ENCODE measurements at places on chromosomes 2 and 18.

GRCh38 chr18:49788327-49788898 lies 24.9 kb downstream of the ACAA2 start:
- DNase-seq = no peak

DNA sequence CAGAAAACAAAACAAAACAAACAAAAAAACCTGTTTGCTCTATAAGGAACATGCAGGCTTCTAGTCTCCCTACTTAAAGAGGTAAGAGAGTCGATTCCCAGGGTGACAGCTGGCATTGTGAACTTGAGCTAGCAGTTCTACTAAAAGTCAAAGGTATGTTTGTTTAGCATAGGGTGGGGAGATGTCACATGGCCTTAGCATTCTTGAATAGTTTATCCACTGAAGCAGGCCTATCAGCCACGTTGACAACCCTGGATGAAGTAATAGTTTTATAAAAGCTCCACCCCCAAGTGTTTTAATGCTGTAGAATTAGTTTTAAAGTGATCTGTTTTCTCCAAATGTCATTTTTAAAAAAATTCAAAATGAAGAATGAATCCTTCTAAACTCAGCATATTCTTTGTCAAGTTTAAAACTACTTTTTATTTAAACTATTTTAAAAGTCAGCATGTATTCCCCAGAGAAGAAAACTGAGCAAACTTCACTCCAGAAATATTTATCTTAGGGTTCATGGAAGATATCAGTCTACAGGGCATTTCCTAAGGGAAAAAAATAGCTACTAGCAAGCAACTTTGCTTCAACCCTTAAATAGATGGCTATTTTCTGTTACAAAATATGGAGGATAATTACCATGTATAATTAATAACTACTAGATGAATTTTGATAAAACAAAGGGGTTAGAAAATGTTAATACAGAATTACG lies 1.7 kb downstream of the MYOM1 start:
- no peak for DNase-seq

GRCh38 chr2:18889565-18890332 lies 300.4 kb upstream of the NT5C1B start:
- no peak for DNase-seq

DNA sequence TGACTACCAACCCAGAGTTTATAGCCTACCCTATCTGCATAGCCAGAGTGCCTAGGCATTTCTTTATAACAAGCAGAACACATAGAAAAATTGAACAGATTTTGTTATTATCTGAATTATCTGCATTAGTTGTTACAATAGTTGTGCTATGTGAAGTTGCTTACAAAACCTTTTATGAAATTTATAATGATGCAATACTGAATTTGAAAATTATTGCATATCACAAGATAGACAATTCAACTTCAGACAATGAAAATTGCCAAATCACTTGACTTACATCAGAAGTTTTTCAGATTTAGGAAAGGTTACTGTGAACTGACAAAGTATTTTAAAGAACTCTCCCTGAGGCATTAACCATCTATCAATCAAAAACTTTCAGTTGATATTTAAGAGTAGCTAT lies 437.9 kb upstream of the PIK3C3 start:
- DNase-seq = no peak

DNA sequence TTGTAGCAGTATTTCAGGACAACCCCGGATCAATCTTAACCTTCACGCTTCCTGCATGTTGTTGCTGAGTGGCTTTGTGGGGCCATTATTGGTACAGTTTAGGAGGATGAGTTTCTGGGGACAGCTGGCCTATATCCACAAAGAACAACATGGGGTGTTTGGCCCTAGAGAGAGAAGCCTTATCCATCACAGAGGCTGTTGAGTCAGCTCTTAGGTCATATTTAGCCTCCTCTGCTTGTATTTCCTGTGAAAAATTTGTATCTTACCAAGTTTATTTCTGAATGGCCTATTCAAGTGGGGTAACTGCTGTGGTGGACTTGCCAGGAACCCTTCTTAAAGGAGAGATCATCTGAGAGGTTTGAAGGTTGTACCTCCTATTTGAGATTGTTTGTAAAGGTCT lies 77.6 kb downstream of the MAP4K4 start:
- no peak for DNase-seq

DNA sequence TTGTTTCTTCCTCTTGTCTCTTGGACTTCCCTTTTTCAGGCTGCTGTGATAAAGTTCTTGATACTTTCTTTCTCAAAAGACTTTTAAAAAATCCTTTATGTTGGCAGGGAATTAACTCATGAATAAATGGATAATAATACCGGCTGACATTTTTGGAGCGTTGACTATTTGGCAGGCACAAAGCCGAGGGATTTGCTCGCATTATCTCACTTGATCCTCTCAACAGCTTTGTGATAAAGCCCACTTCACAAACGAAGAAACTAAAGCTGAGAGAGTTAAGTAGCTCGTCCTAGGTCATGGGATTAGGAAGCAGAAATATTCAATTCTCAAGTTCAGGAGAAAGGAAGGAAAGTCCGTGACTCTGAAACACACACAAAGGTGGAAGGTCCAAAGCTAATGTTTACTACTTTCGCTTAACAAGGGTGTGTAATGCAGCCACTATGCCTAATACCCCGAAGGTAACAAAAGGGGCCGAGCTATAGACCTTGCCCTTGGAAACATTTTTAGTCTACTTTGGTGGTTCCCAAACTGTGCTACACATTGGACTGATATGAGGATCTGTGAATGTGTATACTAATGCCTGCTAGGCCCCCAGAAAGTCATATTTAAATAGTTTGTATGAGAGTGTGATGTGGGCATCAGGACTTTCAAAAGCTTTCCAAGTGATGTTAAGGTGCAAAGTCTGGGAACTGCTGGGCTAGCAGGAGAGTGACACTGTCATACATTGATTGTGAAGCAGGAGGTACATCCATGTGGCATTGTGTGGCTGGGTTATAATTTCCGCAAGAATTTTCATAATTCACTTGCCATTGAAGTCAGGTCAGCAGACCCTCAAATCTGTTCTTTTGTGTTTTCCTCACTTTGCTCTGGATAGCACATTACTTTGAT lies 508.4 kb downstream of the PLCL1 start:
- no peak for DNase-seq

- DNase-seq = no peak
Measured at GRCh38 chr2:181764095-181764963, 84.0 kb upstream of the NEUROD1 start.

- no peak for DNase-seq
Measured at GRCh38 chr18:9321017-9321452, 13.5 kb upstream of the TWSG1 start.

GRCh38 chr18:7604361-7604760 lies 37.2 kb downstream of the PTPRM start:
- DNase-seq = no peak

DNA sequence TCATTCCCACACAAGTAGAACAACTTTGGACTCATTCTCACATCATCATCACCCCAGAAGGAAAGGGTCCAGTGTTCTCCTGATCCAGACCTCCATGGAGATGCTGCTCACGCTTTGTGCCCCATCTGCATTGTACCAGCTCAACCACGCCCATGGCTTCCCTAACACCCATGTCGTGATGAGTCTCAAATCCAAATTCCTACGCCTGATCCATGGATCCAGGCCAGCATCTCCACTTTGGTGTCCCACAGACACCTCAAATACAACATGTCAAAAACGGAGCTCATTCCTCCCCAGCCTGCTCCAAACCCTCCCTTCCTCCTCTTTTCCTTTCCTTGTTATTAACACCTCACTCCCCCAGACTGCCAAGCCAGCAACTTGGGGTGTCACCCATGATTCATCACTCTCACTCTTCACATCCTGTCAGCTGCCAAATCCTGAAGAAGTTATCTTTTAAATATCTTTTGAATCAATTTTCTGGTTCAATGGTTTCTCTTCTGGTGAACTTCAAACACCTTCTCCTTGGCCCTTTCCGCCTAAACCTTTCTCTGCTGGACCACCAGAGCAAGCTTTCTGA lies 30.2 kb upstream of the FAM124B start:
- DNase-seq = no peak

DNA sequence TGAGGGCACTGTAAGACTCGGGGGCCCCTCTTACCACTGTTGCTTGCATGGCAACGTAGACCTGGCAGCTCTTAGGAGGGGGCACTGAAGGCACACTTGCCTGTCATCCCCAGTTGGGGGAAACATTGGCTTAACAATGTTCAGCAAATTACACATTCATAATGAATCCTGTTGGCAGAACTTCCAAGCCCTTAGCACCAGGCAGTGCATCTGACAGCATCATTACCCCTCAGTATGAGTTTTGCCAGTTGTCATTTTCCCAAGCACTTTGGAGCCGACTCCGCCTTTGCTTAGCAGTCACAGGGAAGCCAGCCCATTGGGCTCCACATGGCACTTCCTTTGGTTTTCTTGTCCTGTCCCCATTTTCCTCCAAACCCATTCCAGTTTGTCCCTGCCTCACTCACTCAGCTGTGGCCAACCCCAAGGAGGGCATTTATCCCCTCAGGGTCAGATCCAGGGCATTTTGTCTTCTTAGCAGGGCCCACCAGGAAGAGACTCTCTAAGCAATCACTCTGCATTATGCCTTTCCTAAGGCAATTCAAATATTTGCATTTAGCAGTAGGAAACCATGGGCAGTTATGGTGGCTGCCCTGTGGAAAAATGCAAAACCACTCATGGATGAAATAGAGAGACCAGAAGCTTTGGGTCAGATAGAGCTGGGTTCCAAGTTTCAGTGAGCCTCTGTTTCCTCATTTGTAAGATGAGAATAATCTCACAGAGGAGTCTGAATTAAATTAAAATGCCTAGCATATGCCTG lies 73.9 kb downstream of the VSNL1 start:
- no peak for DNase-seq

- DNase-seq = no peak
Measured at GRCh38 chr2:97997784-97998392, 2.1 kb upstream of the TMEM131 start.

- peak; percentile 11 for DNase-seq
Measured at GRCh38 chr18:48800466-48800865, 150.3 kb downstream of the SMAD7 start.

DNA sequence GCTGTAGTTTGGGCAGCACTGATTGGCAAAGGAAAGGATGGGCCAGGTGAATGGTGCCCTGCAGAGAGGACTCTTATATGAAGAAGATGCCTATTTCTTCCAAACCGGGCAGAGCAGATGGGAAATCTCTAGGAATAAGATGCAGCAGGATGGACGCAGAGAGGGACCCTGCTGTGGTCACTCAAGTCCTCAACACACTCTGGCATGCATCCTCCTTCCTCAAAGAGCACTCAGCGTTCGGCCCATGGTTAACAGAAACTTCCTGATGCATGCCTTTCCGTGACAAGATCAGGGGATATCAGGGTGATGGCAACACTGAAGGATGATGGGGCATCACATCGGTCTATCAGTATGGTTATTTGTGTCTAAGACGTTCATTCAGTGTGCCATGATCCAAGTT lies 232.7 kb downstream of the TTC32 start:
- DNase-seq = no peak

DNA sequence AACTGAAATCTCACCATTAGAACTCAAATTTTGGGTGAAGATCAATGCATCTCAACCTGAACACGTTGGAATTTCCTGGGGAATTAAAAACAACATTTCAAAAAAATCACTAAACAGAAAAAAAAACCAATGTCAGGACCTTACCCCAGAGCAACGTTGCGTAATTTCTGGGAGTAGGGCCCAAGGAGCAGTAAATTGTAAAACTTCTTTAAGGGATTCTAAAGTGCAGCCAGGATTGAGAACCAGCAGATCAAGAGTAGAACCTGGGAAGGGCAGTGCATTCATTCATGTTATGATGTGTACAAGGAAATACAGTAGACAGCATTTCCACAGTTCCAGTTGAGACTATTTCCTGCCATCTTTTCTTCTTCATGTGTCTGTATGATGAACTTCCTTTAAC lies 56.9 kb downstream of the RHBDD1 start:
- no peak for DNase-seq

DNA sequence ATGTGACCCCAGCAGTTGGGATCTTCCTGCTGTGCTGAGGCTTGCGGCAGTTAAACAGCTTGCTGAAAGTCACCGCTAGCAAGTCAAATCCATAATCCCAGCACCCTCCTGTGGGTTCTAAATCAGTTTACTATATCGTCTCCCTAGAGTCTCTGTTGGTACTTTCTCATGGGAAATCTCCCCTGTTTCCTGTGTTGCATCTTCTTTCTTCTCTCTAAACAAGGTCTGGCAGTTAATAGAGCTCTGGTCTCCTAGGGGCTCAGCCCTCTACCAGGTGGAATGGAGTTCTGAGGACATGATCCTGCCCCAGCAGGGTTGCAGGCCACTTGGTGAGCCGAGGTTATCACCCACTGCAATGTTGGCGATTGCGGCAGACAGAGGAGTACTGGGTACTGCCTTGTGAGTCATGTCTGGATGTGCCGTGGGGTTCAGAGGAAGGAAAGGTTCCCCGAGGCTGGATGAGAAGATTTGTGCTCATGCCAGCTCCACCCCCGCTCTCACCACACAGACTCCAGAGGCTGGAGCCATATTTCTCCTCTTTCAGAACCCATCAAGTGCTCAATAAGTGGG lies 59.4 kb upstream of the SIX2 start:
- no peak for DNase-seq

DNA sequence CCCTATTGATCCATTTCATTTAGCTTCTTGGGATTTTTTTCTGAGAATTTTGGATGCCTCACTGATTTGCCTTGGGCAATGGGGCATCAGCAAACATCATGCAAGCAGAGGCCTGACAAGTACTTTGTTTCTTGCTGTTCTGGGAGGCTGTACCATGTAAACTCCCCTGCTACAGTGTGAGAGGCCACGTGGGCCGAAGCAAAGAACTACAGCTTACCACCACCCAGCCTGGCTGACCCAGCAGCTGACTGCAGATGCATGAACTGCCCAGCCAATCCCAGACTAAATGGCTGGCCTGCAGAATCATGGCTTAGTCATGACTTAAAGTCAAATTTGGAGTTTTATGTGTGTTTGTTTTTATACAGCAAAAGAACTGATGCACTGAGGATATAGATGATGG lies 579.9 kb downstream of the CNTNAP5 start:
- no peak for DNase-seq

GRCh38 chr2:289362-290089 lies 1.6 kb upstream of the ALKAL2 start:
- peak; percentile 56 for DNase-seq

- no peak for DNase-seq
Measured at GRCh38 chr18:44997174-44997573, 316.5 kb downstream of the SETBP1 start.

GRCh38 chr2:235191978-235192377 lies 240.2 kb downstream of the SH3BP4 start:
- no peak for DNase-seq

DNA sequence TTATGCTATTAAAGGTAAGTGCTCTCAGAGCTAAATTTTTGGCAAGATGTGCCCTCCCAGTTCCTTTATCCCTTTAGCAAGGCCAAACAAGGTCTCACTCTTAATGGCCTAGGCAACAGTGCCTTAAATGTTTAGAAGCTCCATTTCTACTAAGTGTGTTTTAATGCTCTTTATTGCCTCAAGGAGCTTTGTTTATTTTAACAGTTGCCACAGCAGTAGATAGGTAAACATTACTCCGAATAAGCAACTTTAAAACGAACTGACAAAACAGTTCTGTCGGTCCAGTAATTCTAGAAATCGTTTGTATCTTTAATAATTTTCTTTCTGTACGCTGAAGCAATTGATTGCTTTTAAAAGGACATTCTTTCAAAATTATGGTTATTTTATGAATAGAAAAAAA lies 74.5 kb downstream of the PIEZO2 start:
- no peak for DNase-seq

Measured in Peyer's patch (tissue), 4 donors.